ENCODE measurements at places on chromosomes 7 and 10.
A peak's percentile ranks its signal among the peaks of the same experiment; 100 is the strongest.

DNA sequence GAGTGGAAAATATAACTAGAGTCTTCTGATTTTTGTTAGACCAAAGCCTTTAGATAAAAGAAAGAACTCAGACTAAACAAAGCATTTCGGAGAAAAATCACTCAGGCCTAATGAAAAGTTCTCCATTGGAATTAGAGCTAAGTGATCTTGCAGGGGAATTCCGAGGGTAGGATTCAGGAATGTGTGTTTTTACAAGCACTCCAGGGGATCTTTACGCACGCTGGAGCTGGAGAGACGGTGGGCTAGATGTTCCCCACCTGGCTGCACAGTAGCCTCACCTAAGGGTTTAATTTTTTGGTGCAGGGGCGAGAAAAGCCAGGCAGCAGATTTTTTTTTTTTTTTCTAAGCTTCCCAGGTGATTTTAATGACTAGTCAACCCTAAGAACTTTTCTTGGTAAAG lies 7.9 kb upstream of the PAPSS2 start:
- DNase-seq: no peak

DNA sequence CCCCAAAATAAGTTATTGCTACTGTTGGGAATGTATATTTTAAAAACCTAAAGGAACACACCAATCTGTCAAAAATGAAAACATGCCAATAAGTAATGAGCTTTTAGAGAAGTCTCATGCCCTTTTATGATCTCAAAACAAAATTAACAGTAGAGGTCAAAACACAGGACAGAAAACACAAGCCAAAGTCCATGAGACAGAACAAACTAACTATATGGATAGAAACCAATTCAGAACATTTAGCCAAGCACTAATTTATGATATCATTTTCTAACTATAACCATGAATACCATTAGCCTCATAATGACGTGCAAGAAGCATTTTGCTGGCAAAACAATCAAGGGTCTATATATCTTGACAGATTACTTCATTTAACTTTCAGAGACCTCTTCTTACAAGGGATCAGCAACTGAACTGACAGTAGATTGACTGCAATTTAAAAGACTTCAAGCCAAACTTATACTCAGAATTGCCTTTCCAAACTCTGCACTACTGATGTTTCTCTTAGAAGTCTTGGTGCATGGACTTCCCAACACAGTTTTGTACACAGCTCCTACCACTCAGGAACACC lies 200.9 kb downstream of the DOCK4 start:
- DNase-seq: no peak

DNA sequence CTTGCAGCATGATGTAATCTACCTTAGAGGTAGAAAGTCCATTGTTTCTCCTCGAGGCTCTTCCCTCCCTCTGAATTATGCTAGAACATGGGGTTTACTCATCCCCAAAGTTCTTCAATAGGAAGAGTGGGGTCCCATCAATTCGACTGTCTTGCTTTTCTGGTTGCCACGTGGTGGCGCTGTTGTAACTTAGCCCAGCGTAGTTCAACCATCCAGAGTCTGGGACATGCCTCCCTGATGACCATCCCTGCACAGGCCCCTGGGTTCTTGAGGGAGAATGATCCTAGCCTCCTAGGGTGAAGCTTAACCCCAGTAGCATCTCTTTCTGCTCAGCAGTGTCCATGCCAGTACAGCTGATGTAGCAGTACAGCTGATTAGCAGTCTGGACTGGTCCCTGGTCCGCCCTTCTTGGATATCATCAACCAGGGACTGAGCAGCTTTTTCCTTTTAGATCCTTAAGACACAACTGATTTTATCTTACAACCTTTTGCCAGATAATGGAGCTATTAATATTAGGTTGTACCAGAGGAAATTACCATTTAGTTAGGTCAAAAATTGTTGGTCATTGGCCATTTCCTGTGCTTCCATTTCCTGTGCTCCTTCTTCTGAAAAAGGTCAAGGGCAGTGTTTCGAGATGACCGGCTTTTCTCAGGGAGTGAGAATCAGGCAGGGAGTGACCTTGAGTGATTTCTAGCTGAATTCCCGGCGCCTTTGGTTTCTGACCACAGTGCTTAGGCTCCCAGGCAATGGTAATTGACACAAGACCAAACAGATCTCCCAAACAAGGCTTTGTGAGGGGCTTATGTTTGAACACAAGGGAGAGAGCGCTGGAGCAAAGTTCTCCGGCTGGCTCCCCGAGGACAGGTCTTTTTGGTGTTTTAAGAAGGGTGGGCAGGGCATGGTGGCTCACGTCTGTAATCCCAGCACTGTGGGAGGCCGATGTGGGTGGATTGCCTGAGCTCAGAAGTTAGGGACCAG lies 65.4 kb downstream of the TACC2 start:
- no peak for DNase-seq

GRCh38 chr10:87634311-87634710 lies 25.4 kb upstream of the PAPSS2 start:
- no peak for DNase-seq

GRCh38 chr10:109374215-109374614 lies 549.1 kb downstream of the XPNPEP1 start:
- DNase-seq: no peak

DNA sequence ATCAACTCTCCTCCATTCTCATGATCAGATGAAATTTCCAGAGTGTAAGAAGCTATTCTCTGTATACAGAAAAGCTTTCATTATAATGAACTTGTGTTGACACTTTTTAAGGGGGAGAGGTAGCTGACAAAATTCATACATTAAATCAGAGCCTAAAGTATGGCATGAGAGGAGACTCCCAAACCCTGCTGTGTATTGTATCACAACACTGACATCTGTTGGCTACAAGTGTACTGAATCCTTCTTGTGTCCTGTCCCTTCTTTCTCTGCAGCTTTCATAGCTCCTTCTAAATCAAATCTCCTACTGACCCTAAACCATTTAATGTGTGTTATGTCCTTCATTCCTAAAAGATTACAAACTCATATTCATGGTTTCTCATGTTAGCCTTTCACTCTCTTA lies 70.9 kb downstream of the GCC1 start:
- DNase-seq: peak; percentile 10

DNA sequence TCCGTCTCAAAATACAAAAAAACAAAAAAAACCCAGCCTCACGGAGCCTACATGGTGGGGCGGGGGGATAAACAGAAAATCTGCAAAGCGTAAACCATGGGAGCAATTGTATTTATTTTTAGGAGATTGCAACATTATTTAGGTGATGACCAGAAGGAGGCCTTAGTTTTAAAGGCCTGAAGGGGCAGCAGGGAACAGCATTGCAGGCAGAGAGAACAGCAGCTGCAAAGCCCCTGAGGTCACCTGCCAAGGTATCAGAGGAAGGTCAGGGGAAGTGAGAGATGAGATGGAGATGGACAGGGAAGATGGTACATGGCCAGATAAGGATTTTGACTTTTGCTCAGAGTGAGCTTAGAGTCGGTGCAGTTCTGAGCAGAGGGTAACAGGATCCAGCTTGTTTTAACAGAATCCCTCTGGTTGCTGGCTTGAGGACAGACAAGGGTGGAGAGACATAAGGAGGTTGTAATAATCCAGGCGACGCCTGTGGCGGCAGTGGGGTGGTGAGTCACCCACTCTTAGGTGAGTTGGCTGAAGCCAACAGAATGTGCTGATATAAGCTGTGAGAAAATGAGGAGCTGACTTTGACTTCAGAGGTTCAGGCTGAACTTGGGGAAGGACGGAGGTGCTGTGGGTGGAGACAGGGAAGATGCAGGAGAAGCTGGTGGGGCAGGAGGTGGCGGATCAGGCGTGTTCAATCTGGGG lies 82.3 kb upstream of the GTF2I start:
- DNase-seq: no peak

GRCh38 chr7:25289518-25289917 lies 61.2 kb upstream of the NPVF start:
- DNase-seq: no peak

DNA sequence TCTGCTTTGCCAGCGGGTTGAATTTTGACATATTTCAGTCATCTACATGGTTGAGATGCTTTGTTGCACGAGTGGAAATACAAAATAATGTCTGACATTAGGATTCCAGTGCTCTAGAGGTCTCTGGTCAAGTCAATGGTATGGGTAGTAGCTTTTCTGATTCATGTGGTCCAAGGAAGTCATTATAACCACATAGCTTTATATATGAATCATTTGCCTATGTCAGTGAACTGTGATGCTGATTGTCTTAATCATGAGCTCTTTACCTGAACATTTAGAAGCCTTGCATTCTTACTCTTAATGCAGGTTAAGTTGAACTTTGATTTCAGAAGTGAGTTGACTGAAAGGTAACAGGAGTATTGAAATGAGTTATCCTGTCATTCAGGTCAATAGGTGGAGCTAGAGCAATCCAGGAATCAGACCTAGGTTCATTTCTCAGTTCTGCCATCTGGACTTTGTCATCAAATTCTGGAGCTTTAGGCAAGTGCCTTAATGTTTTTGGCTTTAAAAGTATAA lies 3.3 kb downstream of the MAPK8 start:
- no peak for DNase-seq

- no peak for DNase-seq
These were observed 41.0 kb upstream of the GSDME start for GRCh38 chr7:24798261-24798660.

GRCh38 chr7:153446490-153446889 lies 605.7 kb upstream of the DPP6 start:
- no peak for DNase-seq

DNA sequence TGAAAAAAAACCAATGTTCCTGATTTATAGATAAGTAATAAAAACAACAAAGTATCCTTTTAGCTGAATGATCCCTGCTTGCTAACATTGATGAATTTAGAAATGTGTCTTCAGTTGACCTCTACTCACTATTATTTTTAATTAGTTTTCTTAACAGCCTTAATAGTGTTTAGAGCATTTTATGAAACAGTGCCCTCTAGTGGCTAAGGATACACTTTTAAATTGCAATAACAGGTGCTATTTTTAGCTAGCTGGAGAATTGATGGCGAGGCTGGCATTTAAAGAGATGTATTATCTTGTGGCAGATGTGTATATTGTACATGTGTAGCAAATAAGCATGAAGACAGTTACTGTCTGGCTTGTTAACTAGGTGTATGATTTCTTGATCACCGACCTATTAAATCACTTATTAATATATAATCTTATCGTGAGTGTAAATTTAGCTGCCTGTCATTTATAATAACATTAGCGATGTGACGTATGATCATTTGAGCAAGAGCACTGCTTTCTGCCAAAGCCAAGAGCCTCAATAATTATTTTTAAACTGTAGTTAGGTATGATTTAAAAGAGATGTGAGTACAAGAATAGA lies 451.9 kb downstream of the DPP6 start:
- DNase-seq: no peak

DNA sequence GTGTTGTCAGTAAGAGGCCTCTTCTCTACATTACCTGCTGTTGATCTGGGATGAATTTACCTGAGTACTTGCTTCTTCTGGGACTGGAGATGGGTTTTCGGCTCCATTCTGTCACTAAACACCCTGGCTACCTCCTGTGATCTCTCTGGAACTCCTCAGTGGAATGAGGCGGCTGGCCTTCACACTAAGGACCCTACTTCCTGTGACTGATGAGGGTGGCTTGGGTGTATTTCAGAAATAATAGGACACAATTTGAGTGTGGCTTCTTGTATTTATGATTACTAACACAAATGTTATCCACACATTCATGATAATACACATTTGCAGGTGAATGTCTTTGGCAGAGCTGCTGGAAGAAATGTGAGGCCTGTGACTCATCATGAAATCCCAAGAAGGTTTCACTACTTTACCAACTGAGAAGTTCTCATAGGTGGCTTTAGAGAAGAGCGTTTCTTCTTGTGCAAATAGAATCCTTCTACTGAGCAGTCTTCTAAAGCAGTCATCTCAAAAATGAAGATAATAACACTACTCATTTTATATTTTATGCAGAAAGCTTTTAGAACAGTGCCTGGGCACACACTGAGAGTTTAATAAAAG lies 21.3 kb upstream of the EVX1 start:
- DNase-seq: no peak

- DNase-seq: no peak
These were observed 9.9 kb upstream of the GNAT3 start for GRCh38 chr7:80521809-80522208.

DNA sequence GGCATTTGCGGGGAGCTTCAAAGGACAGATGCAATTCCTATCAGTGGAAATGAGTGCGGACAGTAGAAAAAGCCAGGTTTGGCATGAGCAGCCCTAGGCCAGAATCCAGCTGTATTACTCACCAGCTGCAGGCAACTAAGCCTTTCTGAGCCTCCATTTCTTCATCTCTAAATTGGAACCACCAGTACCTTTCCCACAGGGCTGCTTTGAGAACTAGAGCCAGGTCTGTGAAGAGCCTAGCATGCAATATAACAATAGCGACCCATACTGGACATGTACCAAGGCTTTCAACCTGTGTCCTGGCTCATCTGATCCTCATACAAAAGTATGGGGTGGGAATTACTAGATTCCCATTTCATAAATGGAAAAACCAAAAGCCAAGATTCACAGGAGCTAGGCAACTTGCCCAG lies 101.0 kb downstream of the GSAP start:
- DNase-seq: no peak

DNA sequence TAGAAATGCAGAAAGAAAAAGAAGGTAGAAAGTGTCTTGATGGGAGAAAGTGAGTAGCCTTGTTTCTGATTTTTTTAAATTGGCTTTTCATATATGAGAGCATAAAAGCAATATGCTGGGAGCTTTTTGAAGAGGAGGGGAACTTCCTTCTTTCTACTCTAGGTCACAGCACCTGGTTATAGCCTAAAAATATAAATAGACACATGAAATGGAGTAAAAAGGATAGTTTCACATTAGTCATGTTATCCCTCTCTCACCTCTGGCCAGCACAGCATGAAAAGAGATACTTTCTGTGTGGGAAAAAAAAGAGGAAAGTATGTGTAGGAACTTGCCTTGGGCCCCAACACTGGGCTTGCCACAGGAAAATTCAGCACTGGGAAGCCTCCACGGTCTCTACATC lies 292.2 kb upstream of the ZWINT start:
- no peak for DNase-seq

GRCh38 chr10:43249962-43250614 lies 16.8 kb downstream of the RASGEF1A start:
- no peak for DNase-seq

GRCh38 chr7:49187543-49188268 lies 263.4 kb downstream of the CDC14C start:
- no peak for DNase-seq

- no peak for DNase-seq
These were observed 27.0 kb upstream of the ZNF862 start for GRCh38 chr7:149811221-149811620.

- DNase-seq: no peak
These were observed 151.1 kb upstream of the PPP2R2D start for GRCh38 chr10:131749767-131750142.

- DNase-seq: no peak
These were observed 102.7 kb downstream of the BICC1 start for GRCh38 chr10:58615237-58615935.

GRCh38 chr7:139452958-139453672 lies 30.4 kb downstream of the KLRG2 start:
- DNase-seq: no peak

- no peak for DNase-seq
These were observed 45.3 kb downstream of the ADRA2A start for GRCh38 chr10:111122127-111122526.

GRCh38 chr10:21929070-21929469 lies 74.5 kb downstream of the DNAJC1 start:
- DNase-seq: no peak

GRCh38 chr10:110794808-110795207 lies 76.9 kb upstream of the PDCD4 start:
- peak; percentile 85 for DNase-seq

GRCh38 chr10:100696477-100696901 lies 48.9 kb upstream of the PAX2 start:
- DNase-seq: no peak

GRCh38 chr10:73979809-73980433 lies 18.0 kb upstream of the VCL start:
- no peak for DNase-seq

GRCh38 chr7:38481401-38481800 lies 149.8 kb downstream of the AMPH start:
- DNase-seq: no peak
